Activated gamma-delta T cell treated with Interleukin-2 at 50 U/mL for 16 hours (primary cell): ENCODE measurements at places on chromosomes 3 and 15.

DNA sequence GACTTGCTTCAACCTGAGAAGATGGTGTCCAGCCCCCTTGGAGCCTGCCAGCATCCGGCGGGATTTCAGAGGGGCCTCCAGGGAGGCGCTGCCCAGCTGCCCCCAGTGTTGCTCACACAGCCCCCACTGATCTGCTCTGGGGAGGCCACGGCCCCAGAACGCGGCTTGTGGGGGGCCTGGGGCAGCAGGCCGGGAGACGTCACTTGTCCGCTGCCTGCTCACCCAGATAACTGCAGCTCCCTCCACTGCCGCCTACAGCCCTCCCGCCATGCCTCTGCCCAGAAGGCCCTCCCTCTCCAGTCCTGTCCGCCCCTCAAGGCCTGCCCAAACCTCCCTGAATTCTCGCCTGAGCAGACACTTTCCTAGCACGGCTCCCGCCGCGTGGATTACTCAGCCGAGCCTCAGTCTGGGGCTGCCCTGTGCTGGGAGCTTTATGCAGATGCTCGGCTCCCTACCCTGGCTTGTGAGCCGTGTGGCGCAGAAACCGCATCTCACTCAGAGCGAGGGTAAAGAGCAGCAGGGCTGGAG is 17.2 kb upstream of the ADIPOQ start:
- DNase-seq: no peak

DNA sequence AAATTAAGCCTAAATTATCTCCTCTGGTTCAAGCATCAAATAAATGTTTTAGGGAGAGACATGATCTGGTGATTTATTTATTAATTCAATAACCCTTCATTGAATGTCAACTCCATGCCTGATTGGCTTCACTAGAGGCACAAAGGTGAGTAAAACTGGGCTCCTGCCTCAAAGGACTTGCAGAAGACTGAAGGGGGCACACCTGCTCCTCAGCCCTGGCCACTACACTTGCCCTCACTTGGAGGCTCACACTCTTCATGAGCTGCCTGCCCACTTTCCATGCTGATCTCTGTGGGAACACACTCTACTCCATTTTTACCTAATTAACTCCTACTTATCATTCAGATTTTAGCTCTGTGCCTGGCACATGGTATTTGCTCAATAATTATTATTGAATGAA is 84.4 kb upstream of the KCNMB2 start:
- no peak for DNase-seq

DNA sequence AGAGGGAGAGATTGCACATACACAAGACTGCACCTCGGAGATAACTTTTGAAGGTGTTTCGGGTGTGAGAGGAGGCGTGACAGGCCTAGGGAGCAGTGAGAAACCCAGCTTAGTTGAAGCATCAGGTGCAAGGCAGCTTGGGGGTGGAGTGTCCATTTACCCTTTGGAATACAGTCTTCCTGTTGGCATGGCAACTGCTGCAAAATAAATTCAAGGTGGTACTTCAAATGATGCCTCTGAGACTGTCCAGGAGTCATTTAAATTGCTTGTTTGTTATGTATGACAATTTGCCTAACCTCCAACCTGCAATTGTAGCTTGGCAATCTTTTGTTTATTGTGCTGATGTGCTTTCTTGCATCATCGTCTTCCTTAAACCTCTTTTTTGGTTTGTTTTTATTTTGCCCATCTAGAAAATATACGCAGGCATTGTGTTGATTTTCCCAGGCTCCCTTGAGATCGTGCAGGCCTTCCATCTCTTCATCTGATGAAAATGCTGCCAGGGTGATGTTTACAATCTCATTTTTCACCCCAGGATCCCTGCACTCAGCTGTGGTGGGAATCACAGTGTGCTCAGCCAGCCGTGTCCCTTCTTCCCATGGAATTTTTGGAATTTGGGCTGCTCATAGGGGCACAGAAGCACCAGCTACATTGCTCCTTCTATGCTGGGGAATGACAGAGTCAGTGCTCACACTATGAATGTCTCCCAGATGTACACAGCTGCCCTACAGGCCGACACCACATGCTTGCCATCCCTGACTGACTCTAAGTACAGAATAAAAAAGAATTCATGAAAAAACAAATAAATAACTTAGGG is 583.1 kb upstream of the CFAP20DC start:
- no peak for DNase-seq

- DNase-seq: no peak
Observed at GRCh38 chr15:75206006-75206405, 4.3 kb downstream of the C15orf39 start.
